Posterior vena cava (tissue), 2 donors: ENCODE measurements at places on chromosomes 4 and X.

DNA sequence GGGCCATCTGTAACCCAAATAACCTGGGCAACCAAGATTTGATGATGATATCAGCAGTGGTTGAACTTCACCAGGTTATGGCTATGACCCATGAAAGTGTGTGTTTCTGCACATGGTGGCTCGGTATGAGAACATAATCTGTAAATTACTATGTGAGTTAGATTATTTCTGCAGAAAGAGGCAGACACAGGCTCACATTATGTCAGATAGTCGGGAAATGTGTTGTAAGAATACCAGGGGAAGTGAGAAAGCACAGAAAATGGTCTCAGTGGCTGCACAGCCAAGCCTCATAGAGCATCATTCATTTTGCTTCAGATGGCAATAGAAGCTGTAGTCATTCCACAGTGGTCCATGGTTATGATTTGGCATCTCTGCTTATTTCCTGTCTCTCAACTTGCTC lies 63.0 kb upstream of the RBPJ start:
- DNase-seq: no peak

- DNase-seq: no peak
Measured at GRCh38 chr4:64617800-64618199, 208.6 kb upstream of the TECRL start.

DNA sequence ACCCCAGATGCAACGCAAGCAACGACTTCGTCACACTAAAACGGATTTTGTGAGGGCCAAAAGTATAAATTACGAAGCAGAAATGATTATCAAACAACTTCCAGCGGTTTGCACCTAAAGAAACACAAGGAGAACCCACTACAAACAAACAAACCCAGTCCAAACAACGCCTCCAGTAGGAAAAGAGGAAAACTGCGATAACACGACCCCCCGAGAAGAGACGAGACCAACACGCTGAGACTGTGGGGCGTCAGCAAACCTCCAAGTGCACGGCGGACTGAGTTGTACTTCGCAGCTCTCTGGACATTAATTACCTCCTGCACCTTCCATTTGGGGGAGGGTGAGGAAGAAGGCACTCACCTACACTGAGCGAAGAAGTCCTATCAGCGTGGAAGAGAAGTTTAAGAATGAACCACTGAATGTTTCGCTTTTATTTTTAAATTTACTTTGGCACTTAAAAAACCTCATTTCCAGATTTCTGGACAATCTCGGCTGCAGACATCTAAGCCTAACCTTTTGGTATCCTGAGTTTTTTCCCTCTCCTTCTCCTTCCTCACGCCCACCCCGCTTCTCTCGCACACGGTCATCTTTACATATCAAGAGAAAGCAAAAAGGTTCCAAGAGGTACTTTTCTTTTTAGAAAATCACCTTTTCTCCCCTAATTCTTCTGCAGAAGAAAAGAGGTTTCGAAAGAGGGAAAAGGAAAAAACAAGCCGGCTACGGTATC lies at the start of gene MAB21L2:
Gene MAB21L2 (plus strand): TSS at position 6 of the 727 bp plus-strand sequence. CDS start 879 bp downstream, outside the sequence.
- DNase-seq: no peak

DNA sequence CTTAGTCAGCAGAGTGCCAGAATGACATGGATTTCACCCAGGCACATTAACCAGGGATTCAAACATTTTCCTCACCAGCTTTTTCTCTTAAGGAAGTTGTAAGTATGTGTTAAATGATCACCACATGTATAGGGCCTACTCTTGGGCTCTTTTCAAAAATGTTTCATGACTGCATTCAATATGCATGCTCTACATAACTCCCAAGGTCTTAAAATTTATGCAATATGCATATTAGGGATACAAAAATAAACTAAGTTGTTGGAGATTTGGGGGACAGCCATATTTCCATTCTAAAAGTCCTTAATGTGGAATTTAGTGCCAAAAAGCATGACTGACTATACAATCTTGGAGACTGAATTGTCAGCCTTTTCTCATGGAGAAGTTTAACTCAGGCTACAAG lies 25.0 kb upstream of the TRPC5OS start:
- DNase-seq: no peak

- no peak for DNase-seq
Measured at GRCh38 chr4:75005727-75006126, 72.8 kb downstream of the PARM1 start.

DNA sequence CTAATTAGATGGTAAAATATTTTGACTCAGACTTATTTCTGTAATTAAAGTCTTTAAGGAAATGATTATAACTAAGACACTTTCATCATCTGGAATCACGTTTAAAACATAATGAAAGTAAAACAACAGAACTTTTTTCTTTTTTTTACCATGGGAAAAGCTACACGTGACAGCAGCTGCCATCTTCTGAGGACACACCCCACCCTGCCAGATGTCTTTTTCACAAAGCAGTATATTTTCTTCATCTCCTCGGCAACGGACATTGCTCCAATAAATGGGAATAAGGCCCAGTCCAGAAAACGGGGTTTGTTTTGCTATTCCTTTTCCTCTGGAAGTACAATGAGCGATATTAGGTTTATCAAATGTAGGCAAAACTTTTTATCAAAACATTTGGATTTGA lies 17.5 kb downstream of the PRSS12 start:
- no peak for DNase-seq

- no peak for DNase-seq
Measured at GRCh38 chr4:16222957-16223527, 3.2 kb downstream of the TAPT1 start.

- no peak for DNase-seq
Measured at GRCh38 chr4:86055898-86056297, 304.0 kb downstream of the MAPK10 start.

- DNase-seq: peak; percentile 57
Measured at GRCh38 chrX:362351-362750, 24.4 kb downstream of the PPP2R3B start.

GRCh38 chr4:61445374-61446063 lies 245.4 kb downstream of the ADGRL3 start:
- DNase-seq: no peak

DNA sequence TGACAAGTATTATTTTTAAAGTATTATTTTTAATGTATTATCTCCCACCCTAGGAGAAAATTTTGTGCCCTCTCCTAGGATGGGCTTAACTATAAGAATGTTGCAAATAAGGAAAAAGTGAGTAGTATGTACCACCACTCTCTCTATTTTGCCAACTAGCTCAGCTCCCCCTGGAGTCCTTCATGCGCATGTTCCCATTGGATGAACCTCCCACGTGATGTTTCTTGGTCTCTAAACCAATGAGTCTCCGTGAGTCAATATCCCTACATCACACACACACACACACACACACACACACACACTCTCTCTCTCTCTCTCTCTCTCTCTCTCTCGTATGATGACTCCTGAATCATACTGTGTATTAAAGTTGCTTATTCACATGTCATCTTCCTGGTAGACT lies 129.7 kb upstream of the ZFP42 start:
- no peak for DNase-seq

DNA sequence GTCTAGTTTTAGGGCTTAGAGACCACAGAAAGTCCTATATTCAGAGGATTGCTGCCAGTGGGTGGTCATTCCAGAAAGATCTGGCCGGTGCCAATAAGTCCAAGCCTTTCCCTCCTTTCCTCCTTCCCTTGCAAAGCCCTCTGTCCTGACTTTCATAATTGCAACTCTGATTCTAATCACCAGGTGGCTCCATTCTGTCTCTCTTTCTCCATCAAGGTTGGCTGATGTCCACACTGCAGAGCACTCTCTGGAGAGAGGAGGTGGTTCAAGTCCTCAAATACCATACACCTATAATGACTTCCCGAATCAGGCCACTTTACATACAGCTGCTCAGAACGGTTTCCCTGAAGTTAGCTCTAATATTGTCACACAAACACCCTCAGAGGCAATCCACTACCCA lies 22.4 kb upstream of the ARMCX4 start:
- no peak for DNase-seq

- DNase-seq: peak; percentile 85
Measured at GRCh38 chrX:24242649-24243175, 71.2 kb downstream of the SUPT20HL2 start.

DNA sequence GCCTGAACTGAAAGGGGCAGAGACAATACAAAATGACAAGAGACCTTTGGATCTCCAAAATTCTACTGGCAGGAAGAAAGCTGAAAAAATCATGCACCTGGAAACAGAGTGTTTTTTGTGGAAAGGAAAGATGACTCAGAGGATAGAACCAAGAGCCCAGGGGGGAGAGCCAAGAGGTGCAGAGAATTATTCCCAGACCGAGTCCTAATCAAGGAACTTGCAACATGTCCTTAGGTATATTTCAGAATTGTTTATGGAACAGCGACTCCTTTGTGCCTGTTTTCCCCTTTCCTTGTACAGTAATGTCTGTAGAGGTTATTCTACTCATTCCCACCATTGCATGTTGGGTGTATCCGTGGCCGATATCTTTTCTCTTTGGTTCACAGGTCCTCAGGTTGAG lies 71.7 kb downstream of the YIPF6 start:
- no peak for DNase-seq

DNA sequence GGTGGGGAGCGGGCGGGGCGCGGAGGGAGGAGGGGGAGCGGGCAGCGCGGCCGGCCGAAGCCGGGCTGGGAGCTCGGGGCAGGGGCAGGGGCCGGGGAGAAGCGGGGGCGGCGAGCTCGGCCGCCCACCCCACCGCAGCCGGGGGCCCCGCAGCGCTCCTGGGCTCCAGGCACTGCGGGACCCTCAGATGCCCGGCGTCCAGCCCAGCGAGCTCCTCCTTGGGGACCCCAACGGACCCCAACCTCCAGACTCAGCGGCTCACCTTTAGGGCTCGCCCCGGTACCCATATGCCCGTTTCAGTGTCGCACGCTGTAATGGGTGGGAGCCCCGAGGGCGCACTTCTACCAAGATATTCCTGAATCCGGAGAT lies 357 bp upstream of the ADGRG2 start:
- DNase-seq: no peak

GRCh38 chr4:566035-566434 lies 10.1 kb downstream of the TMEM271 start:
- no peak for DNase-seq

DNA sequence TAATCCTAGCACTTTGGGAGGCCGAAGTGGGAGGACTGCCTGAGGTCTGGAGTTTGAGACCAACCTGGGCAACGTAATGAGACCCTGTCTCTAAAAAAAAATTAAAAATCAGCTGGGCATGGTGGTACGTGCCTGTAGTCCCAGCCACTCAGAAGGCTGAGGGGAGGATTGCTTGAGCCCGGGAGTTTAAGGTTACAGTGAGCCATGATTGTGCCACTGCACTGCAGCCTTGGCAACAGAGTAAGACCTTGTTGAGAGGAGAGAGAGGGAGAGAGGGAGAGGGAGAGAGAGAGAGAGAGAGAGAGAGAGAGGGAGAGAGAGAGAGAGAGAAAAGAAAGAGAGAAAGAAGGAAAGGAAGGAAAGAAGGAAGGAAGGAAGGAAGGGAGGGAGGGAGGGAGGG lies 144.9 kb downstream of the RASL11B start:
- no peak for DNase-seq
